ENCODE measurements at places on chromosomes 7 and 10.

DNA sequence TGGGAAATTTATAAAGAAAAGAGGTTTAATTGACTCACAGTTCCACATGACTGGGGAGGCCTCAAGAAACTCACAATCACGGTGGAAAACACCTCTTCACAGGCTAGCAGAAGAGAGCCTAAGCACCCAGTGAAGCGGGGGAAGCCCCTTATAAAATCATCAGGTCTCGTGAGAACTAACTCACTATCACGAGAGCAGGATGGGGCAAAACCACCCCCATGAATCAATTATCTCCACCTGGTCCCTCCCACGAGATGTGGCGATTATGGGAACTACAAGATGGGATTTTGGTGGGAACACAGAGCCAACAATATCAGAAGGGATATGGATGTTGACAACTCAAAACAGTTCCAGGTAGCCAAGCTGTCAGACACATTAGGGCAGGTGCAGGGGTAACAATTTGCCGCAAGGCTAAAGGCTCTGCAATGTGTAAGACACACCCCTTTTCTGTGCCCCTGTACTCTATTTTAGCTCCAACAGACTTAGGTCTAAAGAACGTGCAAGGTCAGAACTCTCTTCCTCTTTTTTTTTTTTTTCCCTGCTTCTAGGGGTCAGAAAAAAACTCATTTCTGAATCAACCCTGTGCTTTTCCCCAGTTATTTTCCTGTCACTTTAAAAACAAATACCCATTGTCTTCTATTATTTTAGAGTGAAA lies 30.7 kb upstream of the RBM20 start:
- DNase-seq: no peak

DNA sequence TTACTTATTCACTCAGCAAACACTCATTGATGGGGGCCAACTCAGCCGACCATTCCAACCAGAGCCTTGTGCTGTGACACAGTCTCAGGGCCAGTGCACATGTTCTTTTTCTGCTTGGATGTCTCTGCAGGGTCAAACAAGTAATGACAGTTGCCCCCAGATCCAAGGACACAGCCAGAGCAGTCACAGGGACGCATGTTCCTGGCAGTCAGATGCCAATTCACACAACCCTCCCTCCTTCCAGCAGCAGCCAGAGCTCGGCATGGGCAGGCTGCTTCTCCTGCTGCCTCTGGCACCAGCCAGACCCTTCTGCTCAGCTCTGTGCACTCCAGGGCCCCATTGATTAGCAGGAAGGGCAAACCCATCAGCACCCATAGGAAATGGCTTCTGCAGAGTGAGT lies 20.3 kb downstream of the DRGX start:
- DNase-seq: no peak

DNA sequence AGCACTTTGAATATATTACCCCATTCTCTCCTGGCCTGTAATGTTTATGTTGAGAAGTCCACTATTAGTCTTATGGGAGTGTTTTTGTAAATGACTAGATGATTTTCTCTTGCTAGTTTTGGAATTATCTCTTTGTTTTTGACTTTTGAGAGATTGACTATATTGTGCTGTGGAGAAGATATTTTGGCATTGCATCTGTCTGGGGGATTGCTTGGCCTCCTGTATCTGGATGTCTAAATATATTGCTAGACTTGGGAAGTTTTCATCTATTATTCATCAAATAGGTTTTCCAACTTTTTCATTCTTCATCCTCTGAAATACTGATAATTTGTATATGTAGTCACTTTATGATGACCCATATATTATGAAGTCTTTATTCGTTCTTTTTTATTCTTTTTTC lies 277.1 kb upstream of the PCDH15 start:
- no peak for DNase-seq

- no peak for DNase-seq
These were observed 580.4 kb downstream of the MAGI2 start for GRCh38 chr7:78873117-78873516.

DNA sequence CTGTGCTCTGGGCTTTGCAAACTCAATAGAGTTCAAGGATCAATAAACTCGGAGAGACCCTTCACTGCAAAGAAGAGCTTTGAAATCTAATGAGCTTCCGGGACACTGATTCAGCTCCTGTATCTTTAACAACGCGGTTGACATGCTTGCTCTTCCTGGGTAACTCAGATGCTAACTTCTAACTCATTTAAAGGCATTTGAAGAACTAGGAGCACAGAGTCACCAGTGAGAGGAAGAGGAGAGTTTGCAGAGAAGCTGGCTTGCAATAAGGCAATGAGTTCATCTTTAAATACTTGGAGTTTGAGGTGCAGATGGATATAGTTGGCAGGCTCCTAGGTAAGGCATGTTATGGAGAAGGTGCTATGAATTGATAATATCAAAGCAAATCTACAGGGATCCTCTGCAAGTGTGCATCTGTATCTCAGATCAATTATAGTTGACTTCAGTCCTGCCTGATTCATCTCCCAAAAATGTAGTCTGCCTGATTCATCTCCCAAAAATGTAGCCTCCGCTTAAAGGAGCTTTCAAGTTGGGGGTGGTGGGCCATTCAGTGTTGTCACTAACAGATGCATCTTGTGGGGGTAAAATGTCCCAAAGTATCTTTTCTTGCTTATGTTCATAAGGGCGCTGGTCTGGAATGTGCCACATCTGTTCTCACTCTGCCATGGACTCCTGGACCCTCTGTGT lies 182.5 kb upstream of the PRSS58 start:
- DNase-seq: no peak

- no peak for DNase-seq
These were observed 253.3 kb downstream of the FRMD4A start for GRCh38 chr10:14077430-14077829.

- no peak for DNase-seq
These were observed 74.6 kb upstream of the C7orf33 start for GRCh38 chr7:148515728-148516695.

- DNase-seq: no peak
These were observed 6.3 kb downstream of the ALDH18A1 start for GRCh38 chr10:95650232-95650631.

Data from activated CD8-positive, alpha-beta memory T cell treated with anti-CD3 and anti-CD28 coated beads, Interleukin-2, amount 50 U/mL, for 4 hours (primary cell).